Uterus (tissue), 4 donors: ENCODE measurements at places on chromosomes 13 and 19. TPM values are rescaled to one million over a fixed set of nuclear protein-coding genes. Genes with fewer than 3 reads are reported as not detected.

Gene PODNL1
- not detected for total RNA-seq

Gene TEX101
- total RNA-seq, result not detected

Gene KLK8
- total RNA-seq, result not detected

GRCh38 chr19:6076675-6077463, 33.4 kb downstream of the RFX2 start:
- no peaks in the 10 kb centered on the region for H3K36me3 ChIP-seq
- H3K27me3 ChIP-seq, result no peaks in the 10 kb centered on the region
- no peak for DNase-seq

- no peaks in the 10 kb centered on the region for H3K27me3 ChIP-seq
- H3K36me3 ChIP-seq, result no peaks in the 10 kb centered on the region
- peaks cover 20% of the 10 kb centered on the region for H3K4me1 ChIP-seq
- H3K4me3 ChIP-seq, result no peak overlapping the region
- H3K27ac ChIP-seq, result no peak overlapping the region
- no peak for DNase-seq
Measured at GRCh38 chr19:55481148-55481793, 3.7 kb upstream of the NAT14 start.

- no peaks in the 10 kb centered on the region for H3K36me3 ChIP-seq
- H3K4me1 ChIP-seq, result no peaks in the 10 kb centered on the region
- H3K4me3 ChIP-seq, result no peak overlapping the region
Measured at GRCh38 chr13:32042551-32042950, 11.0 kb downstream of the FRY start.

DNA sequence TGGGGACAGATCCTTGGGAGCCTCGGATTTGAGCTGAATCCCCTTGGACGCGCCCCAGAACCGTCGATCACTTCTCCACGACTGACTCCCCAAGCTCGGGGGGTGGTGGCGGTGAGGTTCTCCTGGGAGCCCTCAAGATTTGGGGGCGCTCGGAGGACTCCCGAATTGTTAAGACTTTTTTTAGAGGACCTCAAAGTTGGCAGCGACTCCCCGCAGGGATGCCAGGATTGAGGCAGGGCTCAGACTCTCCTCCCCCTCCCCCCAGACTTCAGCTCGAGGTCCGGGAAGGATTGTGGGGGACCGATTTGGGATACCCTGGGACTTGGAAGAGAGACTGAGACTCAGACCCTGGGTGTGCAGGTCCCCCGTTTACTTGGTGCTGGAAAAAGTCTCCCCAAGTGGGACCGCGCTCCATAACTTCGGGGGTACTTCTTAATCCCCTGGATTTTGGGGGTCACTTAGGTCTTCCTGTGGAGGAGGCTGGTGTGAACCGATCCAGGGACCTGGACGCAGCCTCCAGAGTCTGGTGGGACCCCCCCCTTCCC, 665 bp downstream of the VASP start:
- peak; percentile 52 for DNase-seq
- no peaks in the 10 kb centered on the region for H3K36me3 ChIP-seq
- no peaks in the 10 kb centered on the region for H3K4me1 ChIP-seq

- H3K4me1 ChIP-seq, result no peaks in the 10 kb centered on the region
- H3K36me3 ChIP-seq, result no peaks in the 10 kb centered on the region
- no peaks in the 10 kb centered on the region for H3K27me3 ChIP-seq
- DNase-seq, result no peak
- H3K4me3 ChIP-seq, result no peak overlapping the region
Measured at GRCh38 chr13:97003071-97003470, 8.8 kb upstream of the OXGR1 start.
